ENCODE measurements at places on chromosomes 5 and 9.
A peak's percentile ranks its signal among the peaks of the same experiment; 100 is the strongest.

- DNase-seq: no peak
Measured at GRCh38 chr5:3564116-3564515, 31.5 kb upstream of the IRX1 start.

- DNase-seq: no peak
Measured at GRCh38 chr9:121927081-121927480, 166.0 kb downstream of the TTLL11 start.

GRCh38 chr9:128323212-128323730, 632 bp downstream of the COQ4 start:
- DNase-seq: no peak

- DNase-seq: no peak
Measured at GRCh38 chr9:94867281-94867841, 140.9 kb downstream of the AOPEP start.

DNA sequence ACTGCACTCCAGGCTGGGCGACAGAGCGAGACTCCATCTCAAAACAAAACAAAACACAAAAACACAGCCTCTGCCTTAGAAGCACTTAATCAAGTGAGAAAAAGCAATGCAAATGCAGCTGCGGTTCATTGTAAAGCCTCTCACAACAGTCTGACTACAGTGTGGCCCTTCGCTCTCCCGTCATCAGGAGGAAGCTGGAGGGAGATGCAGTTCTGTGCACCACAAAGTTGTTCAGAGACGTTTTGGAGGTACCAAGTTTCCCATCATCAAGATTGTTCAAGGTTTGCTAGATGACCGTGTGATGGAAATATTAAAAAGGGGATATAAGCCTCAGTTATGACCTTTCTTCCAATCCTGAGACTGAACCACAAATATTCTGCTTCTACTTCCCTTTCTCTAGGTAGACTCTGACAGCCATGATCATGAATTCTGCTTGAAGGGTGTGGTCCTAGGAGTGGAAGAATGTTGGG, 40.9 kb downstream of the SEC61B start:
- no peak for DNase-seq

- DNase-seq: no peak
Measured at GRCh38 chr5:111726986-111727385, 30.0 kb downstream of the NREP start.

DNA sequence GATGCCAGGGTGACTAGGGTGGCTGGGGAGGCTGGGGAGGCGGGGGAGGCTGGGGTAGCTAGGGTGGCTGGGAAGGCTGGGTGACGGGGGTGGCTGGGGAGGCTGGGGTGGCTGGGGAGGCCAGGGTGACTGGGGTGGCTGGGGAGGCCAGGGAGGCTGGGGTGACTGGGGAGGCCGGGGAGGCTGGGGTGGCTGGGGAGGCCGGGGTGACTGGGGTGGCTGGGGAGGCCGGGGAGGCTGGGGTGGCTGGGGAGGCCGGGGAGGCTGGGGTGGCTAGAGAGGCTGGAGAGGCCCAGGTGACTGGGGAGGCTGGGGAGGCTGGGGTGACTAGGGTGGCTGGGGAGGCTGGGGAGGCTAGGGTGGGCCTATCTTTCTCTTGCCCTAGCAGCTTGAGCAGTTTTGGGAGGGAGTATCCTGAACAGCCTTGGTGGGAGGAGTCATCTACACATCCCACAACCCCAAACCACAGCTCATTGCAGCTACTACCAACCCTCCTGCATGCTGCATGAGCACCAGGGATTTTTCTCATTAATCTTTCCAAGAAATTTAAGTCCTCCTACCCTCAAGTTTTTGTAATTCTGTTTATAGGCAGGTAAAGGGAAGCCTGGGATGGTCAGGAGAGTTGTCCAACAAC, 203.2 kb upstream of the IRX1 start:
- no peak for DNase-seq

DNA sequence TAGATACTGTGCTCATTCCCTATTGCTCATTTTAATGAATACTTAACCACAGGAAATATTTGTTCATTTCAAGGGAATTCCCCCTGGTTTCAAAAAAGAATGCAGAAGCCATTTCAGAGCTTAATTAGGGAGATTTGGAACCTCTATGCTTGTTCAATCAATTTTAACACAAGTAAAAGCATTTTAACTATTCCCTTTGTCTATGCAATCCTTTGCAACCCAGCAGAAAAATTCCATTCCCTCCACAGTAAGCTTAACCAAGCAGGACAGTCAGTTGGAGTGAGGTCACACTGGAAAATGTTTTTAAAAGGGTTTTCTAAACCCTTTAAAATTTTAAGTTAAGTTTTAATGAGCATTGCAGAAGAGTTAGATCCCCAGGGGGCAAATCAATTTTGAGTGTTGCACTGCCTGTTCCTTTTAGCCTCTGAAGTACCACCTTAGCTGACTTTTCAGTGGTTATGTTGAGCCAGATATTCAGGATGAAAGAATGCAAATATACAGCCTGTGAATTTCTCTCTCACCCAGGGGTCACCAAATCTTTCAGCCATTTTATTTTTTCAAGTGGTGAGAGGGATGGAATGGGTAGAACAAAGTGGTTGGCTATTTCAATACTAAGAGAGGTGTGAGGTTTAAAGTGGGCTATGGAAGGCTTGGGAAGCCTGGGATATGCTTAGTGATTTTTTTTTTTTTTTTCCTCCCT, 356.2 kb upstream of the NUDT12 start:
- DNase-seq: no peak

DNA sequence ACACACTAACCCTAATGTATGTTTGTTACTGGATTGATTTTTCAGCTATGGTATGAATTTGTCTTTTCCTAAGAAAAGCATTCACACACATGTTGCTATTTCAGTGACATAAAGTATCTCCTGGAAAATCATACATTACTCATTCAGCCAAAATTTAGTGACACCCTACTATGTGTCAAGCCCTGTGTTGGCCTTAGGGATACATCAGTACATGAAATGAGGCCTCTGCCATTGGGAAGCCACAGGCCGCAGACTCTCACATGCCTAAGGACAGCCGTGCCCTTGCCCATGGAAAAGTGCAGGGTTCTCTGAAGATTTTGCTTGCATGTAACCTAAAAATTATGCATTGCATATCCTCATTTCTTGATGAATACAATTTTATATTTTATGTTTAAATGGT, 5.2 kb upstream of the MARCHF6 start:
- DNase-seq: no peak

- peak; percentile 31 for DNase-seq
Measured at GRCh38 chr9:14198841-14199455, 115.0 kb downstream of the NFIB start.

GRCh38 chr9:18601026-18601425, 127.1 kb downstream of the ADAMTSL1 start:
- DNase-seq: no peak

DNA sequence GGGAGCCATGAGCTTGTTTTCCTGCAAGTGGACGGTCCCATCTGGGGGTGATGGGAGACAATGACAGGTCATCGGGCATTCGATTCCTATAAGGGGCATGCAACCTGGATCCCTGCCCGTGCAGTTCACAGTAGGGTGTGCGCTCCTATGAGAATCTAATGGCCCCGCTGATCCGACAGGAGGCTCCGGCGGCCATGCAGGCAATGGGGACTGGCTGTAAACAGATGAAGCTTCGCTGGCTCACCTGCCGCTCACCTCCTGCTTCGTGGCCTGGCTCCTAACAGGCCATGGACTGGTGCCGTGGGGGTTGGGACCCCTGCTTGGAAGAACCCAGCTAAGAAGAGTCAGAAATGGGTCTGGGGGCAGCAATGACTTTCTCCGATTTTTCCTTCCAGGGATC, 21.0 kb downstream of the PAEP start:
- no peak for DNase-seq

DNA sequence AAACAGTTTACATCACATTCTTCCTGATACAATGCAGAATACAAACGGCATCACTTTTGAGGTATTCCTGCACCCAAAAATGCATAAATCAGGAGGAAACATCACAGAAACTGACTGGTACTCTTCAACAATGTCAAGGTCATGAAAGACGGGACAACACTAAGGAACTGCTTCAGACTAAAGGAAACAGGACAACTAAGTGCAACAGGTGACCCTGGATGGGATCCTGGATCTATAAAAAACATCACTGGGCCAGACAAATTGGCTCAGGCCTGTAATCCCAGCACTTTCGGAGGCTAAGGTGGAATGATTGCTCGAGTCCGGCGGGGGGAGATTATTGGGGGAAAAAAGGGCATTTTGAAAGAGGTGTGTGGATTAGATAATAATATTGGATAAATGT, 22.6 kb downstream of the BTNL9 start:
- no peak for DNase-seq

DNA sequence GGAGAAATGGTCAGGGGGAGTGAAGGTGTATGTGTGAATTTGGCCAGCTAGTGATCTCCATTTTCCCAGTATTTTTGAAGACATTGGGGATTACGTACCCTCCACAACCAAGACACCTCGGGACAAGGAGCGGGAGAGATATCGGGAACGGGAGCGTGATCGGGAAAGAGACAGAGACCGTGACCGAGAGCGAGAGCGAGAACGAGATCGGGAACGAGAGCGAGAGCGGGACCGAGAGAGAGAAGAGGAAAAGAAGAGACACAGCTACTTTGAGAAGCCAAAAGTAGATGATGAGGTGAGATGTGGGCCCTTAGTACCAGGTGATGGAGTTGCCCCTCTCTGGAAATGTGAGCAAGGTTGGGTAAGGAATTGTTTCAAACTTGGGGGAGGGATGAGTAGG, 5.8 kb upstream of the WDR55 start:
- DNase-seq: no peak

GRCh38 chr5:159933531-159934485, 17.5 kb downstream of the ADRA1B start:
- no peak for DNase-seq

- no peak for DNase-seq
Measured at GRCh38 chr9:38276771-38277439, 115.6 kb upstream of the ALDH1B1 start.

DNA sequence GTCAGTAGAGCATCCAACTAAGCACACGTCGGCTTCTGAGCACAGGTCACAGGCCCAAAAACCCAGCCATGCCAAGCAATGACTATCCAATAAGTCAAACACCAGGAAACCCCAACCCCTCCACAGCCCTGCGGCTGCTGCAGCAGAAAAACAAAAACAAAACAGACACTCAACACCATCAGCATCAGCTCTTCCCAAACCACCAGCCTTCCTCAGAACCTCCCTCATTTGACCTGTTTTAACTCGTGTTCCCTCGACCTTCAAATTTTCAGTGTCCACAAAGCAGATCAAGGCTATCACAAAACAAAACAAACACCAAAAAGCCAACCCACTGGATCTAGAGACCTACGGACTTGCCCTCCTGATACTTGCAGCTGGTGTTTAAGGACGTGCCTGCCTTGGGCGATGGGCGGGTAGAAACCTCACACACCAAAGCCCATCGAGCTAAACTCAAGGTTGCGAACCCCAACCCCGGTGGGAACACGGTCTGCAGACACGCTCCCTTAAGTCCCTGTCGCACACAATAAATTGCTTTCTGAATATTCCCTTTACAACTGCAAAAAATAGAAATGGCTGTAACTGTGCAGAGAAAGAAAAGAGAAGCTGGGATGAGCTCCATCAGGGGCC, 247.1 kb upstream of the ANKRD55 start:
- DNase-seq: no peak

GRCh38 chr5:147853372-147853987, 22.0 kb upstream of the SPINK1 start:
- no peak for DNase-seq

DNA sequence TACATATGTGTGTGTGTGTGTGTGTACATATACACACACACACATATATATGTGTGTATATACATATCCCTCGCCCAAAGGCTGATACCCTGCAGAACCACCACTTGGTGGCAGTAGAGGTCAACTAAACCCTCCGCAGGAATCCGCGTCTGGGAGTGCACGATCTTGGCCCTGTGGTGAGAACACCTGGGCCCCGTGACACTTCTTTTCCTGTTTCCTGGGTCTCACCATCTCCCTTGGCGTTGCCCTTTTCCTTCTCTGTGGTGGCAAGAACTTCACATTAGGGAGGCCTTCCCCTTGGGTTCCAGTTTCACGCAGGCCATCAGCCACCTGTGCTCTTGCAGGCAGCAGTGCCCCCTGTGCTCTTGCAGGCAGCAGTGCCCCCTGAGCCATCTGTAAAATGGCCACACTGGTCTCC, 8.2 kb downstream of the IL9 start:
- peak; percentile 57 for DNase-seq

GRCh38 chr9:136803551-136804508, 3.9 kb upstream of the RABL6 start:
- DNase-seq: no peak

DNA sequence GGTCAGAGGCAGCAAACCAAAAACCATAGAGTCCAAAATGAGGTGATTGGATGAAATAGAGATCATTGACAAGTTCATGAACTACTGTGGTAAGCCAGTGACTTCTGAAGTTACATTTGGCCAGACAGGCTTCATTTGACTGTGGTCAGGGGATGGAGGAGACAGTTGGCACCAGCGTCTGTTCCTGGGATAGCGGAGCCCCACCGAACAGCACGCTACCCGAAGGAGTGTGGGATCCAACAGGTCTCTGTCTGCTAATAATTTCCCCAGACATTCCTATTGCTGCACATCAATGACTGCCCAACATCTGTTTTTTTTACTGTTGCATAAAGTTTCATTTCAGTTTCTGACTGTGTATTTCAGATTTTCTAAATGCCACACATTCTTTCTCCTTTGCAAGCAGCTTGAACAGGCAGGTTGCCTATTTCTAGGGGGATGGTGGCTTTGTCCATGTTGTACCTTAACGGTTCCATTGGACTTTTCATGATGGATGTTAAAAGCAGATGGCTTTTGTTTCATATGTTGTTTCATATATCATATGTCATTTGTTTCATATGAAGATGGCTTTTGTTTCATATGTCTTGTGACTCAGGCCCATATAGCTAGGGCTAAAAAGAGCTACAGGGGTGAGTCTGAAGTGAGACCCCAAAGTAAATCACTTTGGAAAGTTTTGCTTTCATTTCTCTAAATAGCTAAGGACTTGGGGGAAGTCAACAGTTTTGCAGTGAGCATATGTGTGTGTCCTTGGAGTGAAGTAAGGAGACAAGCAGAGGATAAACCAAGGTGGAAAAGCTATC, 180.8 kb downstream of the GOLPH3 start:
- DNase-seq: no peak

DNA sequence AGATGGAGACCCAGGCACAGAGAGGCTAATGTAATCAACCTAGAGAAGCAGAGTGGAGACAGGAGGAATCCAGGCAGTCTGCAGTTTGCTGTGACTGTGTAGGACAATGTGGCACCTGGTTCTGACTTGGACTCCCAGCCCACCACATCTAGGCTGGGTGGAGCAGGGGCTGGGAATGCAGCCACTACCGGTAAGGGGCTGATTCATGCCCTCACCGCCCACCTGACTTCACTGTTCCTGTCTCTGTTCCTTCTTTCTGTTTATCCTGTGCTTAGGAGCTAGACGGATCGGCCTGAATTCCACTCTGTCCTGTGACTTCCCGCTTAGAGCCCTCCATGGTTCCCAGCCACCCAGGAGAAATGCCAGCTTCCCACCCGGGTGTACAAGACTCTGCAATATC, 2.6 kb downstream of the PDLIM4 start:
- DNase-seq: no peak
